Adipocyte (in vitro differentiated cells): ENCODE measurements at places on chromosomes 11 and 22.

DNA sequence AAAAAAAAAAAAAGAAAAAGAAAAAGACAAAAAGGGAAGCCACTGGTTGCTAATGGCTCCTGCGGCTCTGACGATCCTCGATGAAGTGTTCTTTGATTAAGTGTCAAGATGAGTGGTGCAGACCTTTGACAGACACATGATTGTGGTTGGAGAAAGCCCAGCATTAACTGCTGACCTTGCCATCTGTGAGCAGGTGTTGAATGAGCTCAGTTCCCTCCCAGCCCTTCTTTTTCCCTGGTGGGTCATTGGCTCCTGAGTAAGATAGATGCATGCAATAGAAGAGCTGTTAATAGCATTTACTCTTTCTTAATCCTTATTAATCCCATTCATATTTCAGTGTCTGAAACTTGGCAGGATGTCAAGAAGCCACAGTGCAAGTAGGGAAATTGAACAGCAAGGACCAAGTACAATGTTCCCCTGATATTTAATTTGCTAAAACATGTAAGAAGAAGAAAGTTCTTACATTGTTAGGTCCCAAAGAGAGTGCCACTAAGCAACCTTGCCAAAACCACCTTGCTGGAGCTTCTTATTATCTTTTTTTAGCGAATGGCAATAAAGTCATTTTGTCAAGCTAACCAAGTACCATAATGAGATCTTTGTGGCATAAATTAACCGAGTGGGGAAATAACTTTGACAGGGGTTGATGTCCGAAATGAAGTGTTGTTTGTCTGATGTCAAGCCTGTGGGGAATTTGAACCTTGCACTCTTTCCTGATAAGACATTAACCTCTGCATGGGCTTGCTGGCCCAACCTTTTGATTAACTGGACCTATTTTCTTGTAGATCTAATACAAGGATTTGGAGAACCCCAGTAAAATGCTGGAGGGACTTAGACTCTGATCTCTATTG, 113.7 kb downstream of the PTPRJ start:
- no peak for DNase-seq

GRCh38 chr11:40129266-40129665, 1330.2 kb downstream of the LRRC4C start:
- no peak for DNase-seq

DNA sequence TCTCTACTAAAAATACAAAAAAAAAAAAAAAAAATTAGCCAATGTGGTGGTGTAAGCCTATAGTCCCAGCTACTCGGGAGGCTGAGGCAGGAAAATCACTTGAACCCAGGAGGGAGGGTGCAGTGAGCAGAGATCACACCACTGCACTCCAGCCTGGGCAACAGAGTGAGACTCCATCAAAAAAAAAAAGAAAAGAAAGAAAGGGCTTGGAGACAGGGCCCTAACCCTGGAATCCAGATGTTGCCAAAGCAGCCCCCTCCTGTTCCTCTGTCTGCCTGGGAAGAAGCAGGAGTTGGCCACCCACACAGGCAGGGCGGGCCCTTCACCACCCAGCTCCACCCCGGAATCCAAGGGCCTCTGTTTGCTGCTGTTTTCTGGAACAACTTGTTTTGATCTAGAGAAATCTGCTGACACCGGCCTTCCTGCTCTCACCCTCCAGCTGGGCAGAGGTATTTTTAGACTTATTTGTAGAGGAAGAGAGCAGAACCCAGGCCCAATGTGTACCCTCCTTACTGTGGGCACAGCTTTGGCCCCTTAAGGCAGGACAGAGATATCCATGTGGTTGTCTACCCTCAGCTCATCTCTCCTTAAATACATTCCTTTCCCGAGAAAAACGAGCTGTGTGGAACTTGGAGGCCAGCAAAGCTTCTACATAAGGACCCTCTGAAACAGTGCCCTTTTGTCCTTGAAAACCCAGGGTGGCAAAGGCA, 2.7 kb upstream of the NEAT1 start:
- peak; percentile 95 for DNase-seq

DNA sequence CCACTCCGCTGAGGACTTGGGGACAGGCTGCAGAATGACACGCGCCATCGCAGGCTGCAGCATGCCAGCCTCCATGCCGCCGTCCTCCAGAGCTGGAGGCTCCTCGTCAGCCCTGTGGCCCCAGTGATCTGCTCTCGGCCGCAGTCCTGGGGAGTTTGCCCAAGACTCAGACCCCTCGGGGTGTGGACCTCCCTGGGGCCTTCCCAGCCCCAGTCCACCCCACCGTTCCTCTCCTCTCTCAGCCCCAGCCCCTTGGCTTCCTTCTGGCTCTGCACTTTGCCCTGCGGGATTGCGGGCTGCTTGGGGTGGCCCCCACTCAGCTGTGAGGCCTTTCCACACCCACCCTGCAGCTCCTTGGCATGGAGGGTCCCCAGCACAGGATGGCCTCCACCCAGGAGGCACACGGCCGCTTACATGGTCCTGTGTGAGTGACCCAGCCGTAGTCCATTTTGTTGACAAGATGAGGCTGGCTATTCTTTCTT, 414.9 kb downstream of the TBC1D22A start:
- DNase-seq = no peak

DNA sequence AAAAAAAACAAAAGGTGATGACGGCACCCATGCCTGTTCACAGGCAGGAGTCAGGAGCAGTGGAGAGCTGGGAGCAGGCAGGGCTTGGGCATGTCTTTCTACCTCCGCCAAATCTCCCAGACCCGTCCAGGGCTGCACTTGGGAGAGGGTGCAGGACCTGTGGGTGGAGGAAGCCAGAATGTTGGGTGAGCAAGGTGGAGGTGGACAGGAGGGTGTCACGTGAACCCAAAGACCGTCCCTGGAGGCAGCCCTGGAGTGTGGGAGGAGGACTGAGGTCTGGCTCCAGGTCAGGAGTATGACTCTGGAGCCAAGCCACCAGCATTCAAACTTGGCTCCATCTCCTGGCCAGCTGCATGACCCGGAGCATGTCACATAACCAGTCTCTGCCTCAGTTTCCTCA, 26.6 kb upstream of the RELT start:
- no peak for DNase-seq

DNA sequence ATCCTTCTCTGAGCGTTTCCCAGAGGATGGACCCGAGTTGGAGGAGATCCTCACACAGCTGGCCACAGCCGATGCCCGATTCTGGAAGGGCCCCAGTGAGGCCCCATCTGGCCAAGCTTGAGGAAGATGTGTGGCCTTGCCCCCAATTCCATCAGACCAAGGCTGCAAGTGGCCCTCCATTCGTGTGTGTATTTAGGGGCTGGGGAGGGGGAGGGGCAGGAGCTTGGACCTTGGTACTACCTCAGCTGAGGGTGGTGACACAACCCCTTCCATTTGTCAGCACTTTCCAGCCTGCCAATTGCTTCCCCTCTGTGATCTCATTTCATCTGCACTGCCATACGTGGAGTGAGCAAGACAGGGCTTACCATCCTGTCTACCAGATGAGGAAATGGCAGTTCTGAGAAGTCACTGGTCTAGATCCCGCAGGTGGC, 1.3 kb upstream of the BBS1 start:
- no peak for DNase-seq

DNA sequence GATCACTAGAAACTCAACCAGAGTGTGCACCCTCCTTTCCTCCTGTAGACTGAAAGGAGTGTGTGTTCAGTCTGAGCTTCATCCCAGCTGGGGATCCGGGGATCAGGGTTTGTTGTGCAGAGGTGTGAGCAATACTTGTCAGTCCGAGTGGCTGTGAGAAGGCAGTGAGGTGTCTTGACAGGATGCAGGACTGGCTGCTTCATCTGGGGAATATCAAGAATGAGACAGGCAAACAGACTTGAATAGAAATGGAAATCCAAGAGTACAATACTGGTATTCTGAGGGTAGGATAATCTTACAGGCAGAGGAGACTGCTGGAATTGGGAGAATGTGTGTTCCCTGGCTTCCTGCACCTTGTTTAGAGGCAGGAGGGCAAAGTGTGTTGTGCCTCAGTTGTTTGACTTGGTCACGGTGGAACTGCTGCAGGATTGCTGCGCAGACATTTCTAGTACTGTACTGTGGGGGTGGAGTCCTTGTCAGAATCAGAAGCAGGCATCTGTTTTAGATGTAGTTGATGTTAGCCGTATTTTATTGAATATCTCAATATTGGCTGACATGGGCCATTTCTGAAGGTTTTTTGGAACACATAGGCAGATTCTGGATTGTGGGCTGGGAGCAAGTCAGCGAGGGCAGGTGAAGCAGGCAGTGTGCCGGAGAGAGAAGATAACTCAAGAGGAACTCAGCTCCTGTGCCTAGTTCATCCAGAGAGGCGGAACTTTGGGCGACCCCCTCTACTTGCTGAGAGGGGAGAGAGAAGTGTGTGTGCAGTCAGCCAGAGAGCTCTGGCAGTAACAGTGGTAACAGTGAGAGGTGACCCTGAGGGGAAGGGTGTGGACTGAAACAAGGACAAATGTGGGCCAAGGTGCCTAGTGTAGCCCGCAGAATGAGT, 27.1 kb upstream of the GRK2 start:
- peak; percentile 51 for DNase-seq

DNA sequence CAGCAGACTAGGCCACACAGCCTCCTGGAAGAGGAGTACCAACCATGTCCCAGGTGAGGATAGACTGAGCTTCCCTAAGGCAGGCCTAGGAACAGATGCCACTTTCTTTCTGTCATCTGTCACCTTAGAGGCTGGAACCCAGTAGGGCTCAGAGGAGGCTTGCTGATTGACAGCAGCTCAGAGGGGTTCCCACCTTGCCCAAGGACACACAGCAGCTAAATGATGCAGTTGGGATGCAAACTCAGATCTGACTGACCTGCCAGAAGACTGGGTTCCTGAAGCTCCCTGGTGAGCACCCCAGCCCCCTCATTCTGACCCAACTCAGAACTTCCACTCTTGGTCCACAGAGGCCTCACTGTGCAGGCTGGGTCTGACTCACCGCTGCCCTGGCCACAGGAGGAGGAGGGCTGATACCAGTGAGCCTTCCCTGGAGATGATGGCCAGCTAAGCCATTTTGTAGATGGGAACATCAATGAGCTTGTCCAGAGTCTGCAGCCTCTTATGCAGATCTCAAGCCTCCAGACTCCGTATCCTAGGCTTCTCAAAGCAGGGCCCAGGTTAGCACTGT, 14.0 kb downstream of the CAPN5 start:
- peak; percentile 24 for DNase-seq

DNA sequence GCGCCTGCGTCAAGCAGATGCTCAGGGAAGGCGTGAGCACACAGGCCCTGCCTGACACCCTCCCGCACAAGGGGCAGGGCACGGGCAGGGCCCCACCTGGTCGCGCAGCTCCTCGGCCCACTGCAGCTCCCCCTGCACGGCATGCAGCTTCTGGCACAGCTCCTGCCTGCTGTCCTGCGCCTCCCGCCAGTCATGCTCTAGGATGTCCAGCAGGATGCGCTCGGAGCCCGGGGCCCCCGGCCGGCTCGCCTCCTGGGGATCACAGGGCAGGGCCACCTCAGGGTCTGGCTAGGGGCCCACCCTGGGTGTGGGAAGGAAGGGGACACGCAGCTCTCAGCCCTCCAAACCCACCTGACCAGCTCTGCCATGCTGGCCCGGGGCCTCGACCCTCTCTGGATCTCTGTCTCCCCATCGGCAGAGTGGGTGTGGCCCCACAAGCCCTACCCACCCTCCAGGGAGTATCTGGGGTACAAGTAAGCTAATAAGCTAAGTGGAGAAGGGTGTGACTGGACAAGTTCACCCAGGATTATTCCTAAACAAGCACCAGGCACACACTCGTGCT, 10.7 kb downstream of the CARD10 start:
- no peak for DNase-seq

- DNase-seq = peak; percentile 48
Observed at GRCh38 chr22:17633217-17633997, 4.9 kb upstream of the ATP6V1E1 start.

- DNase-seq = no peak
Observed at GRCh38 chr11:132263875-132264274, 893.5 kb downstream of the NTM start.

- DNase-seq = no peak
Observed at GRCh38 chr11:114396916-114397315, 3.4 kb downstream of the C11orf71 start.

DNA sequence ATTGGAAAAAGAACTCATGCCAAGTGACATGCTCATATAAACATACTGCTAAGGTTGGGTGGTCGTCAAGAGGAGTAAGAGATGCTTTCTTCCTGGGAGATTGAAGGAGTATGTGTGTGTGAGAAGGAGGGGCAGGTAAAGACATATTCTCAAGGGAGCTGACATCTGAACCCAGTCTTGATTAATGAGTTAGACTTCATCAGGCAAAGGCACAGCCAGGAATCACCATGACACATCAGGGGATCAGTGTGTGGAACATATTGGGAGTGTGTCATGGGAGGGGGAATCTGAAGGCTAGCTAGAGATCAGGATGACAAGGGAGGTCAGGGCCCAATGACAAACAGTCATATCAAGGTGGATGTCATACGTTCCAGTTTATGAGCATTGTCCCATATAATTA, 14.9 kb downstream of the CNTF start:
- DNase-seq = no peak

DNA sequence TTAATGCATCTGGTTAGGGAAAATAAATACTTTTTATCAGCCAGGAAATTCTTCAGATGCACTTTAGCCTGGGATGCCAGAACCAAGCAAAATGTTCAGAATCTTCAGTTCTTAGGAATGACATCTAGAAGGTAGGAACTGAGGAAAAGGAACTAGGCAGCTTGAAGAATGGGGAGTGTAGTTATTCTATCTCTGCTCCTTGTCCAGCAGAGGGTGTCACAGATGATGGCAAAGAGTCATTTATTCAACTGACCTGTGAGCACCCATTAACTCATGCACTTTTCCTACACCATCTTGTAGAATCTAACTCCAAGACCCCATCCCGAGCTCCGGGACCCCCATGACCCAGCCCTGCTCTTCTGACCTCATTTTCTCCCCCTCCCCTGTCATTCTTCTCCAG, 122.1 kb upstream of the ISX start:
- DNase-seq = no peak

DNA sequence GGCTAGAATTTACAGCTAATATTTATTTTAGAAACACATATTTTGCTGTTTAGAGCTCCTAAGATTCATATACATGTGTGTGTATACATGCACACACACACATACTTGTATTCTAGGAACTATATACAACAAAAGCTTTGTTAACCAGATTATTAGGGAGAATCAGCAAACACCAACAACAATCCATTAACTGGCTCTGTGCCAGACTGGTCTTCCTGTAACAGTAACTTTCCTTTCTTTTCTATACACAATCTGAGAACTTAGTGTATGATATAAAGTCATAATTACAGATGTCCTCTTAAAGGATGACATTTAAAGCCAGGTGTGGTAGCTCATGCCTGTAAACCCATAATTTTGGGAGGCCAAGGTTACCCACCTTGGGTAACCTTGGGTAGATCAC, 49.5 kb upstream of the CLNS1A start:
- no peak for DNase-seq
